ENCODE measurements at places on chromosomes 5 and 9. TPM values are rescaled to one million over a fixed set of nuclear protein-coding genes. Genes with fewer than 3 reads are reported as not detected.

HRH2 gene
- not detected for total RNA-seq

DNA sequence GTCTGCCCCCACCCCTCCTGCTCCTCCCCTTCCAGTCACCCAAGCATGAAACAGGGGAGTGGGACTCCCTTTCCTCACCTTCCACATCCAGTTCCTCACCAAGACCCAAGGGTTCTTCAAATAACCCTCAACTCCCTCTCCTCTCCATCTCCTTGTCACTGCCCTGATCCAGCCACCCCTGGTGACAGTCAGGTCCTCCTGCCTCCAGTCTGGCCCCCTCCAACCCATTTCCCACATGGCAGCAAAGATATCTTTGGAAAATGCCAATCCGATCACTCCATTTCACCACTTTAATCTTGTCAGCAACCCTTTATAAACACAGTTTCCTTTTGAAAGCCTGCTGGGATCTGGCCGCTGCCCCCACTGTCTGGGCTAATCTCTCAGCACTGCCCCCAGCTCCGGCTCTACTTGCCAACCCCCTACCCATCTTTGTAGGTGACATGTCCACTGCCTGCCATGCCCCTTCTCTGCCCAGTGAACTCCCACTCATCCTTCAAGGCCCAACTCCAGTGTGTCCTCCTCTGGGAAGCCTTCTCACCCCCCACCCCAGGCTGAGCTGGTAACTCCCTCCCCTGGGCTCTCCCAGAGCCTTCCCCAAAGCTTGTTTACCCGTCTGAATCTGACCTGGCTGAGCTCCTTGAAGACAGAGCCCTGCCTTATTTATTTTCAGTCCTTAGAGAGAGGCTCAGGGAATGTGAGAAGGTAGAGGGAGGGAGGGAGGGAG lies 781 bp upstream of the MYOZ3 start:
- no peak overlapping the region for H3K4me3 ChIP-seq
- no peaks in the 10 kb centered on the region for H3K36me3 ChIP-seq

GRCh38 chr5:102807878-102808502 lies 52.9 kb downstream of the PAM start:
- no peaks in the 10 kb centered on the region for H3K36me3 ChIP-seq
- H3K4me1 ChIP-seq: peaks cover 6% of the 10 kb centered on the region
- no peak overlapping the region for H3K4me3 ChIP-seq
- DNase-seq: no peak

DNA sequence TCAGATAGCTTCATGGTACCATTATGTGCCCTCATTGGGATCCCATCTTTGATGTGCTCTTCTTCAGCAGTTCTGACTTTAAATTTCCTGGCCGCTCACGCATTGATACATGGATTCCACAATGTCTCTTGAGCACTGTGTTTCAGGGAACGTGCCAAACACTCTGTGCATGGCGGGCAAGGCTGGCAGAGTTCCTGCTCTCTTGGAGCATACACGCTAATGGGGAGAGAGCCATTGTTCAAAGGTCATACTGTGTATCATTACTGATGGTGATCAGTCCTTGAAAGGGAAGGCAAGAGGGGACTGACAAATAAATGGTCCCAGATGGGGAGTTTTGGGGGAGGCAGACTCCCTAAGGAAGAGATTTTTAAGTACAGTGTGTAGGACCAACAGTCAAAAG lies 52.3 kb downstream of the AMBP start:
- H3K27me3 ChIP-seq: no peaks in the 10 kb centered on the region
- no peaks in the 10 kb centered on the region for H3K4me1 ChIP-seq
- H3K36me3 ChIP-seq: peaks cover 4% of the 10 kb centered on the region
- DNase-seq: no peak
- no peak overlapping the region for H3K27ac ChIP-seq

- H3K27me3 ChIP-seq: no peaks in the 10 kb centered on the region
- peaks cover 4% of the 10 kb centered on the region for H3K36me3 ChIP-seq
- no peak for DNase-seq
- no peak overlapping the region for H3K4me3 ChIP-seq
- H3K4me1 ChIP-seq: no peaks in the 10 kb centered on the region
Measured at GRCh38 chr5:110753600-110753999, 14.8 kb downstream of the SLC25A46 start.

GRCh38 chr5:117829646-117830045 lies 1158.7 kb downstream of the DTWD2 start:
- no peak for DNase-seq
- no peak overlapping the region for H3K4me3 ChIP-seq
- H3K4me1 ChIP-seq: no peaks in the 10 kb centered on the region
- no peaks in the 10 kb centered on the region for H3K36me3 ChIP-seq
- H3K27me3 ChIP-seq: no peaks in the 10 kb centered on the region

DNA sequence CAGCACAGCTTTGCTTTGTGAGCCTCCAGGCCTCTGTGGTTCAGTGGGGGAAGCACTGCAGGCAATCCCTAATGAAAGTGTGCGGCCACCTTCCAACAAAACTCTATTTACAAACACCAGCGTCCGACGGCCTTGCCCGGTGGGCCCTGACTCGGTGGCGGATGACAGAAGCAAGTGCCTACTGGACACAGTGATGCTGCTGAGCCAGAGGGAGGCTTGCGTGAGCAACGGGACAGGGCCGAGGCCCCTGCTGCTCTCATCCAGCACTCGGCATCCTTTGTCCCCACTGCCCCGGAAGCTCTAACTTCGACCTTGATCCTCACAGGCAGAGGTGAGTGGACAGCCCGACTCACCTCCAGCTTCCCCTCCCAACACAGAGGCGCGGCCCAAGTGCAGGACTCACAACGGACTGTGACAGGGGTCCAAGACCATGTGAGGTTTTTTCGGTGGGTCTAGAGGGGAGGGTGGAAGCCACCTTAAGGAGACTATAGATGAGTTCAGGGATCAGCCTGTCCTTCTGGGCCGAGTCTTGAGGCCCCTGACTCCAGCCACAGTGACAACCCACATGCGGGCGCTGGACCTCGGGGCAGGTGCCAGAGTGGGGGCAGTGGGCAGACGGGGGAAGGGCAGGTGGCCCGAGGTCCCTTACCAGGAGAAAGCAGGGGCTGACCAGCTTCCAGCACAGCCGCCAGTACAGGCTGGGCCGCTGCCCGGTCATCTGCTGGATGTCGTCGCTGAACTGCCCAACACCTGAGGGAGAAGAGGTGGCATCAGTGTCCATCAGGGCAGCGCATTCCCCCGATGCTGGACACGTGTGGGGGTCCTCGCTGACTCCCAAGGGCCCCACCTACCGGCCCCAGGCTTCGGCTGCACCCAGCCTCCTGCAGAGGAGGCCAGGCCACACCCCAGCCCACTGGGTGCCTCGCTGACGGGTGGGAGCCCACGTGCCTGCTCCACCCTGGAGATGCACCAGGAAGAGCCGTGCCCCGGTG lies 39.4 kb downstream of the SLC6A3 start:
- no peaks in the 10 kb centered on the region for H3K4me1 ChIP-seq
- H3K36me3 ChIP-seq: no peaks in the 10 kb centered on the region
- no peak overlapping the region for H3K27ac ChIP-seq
- DNase-seq: no peak

UGCG gene
- total RNA-seq: 17.1 TPM

Data from body of pancreas (tissue), 4 donors.